Calu3 (cell line): ENCODE measurements at places on chromosomes 3 and 15. TPM values are rescaled to one million over a fixed set of nuclear protein-coding genes. Genes with fewer than 3 reads are reported as not detected.

DNA sequence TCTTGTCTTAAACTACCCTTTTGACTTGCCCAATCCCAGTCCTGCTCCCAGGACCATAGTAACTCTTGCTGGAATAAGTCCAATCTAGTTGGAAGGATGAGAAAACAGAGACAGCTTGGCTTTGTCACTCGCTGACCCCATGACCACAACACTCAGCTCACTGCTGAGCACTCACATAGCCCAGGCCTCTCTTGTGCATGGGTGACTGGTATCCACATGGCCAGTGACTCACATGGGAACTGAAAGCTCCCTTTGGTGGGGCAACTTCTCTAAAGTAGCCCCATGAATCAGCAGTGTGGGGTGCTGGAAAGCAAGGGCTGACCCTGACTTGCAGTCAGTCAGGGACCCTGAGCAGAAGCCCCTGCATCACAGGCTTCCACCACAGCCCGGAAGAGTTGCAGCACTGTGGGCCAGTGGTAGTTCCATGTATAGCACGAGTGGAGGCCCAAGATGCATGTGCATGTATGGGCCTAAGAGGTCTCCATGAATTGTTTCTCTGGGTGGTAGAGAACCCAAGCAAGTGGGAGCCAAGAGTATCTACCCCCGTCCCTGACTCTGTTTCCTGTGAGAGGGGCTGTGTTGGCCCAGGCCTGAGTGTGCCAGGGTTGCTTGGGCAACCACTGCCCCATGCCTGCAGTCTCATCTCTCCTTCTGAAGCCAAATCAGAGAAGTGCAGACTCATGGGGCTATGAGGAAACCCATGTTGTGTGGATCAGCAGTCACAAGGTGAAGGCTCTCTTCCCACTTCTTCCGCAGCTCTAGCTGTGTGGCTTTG lies 62.1 kb upstream of the XCR1 start:
- H3K27ac ChIP-seq: no peak overlapping the region
- H3K36me3 ChIP-seq: no peaks in the 10 kb centered on the region
- no peaks in the 10 kb centered on the region for H3K27me3 ChIP-seq

- no peak overlapping the region for H3K4me3 ChIP-seq
- H3K36me3 ChIP-seq: peaks cover 6% of the 10 kb centered on the region
- H3K27me3 ChIP-seq: peaks cover 75% of the 10 kb centered on the region
- no peak for DNase-seq
Measured at GRCh38 chr3:195011231-195011834, 259.6 kb downstream of the XXYLT1 start.

The TNNC1 gene
- total RNA-seq: 25.5 and 26.5 TPM in 2 replicates

The PATL2 gene
- total RNA-seq: 1.7 and 3.8 TPM in 2 replicates

DNA sequence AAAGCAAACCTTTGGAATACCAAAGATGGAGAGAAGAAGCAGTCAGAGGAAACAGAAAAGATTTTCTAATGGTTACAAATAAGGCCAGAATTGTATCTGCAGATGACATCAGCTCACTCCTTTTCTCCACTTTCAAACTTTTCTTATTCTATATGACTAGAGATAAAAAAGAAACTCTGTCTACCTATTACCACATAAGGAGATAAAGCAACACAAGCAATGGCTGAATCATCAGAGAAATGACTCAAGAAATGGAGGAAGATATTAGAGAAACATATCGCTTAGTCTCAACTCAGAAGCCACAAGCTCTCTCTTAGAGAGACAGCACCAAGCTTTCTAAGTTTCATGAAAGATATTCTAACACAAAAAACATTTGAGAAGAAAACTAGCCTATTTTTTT lies 784.0 kb downstream of the ZPLD1 start:
- DNase-seq: no peak
- H3K4me3 ChIP-seq: no peak overlapping the region
- no peaks in the 10 kb centered on the region for H3K36me3 ChIP-seq
- no peaks in the 10 kb centered on the region for H3K27me3 ChIP-seq

DNA sequence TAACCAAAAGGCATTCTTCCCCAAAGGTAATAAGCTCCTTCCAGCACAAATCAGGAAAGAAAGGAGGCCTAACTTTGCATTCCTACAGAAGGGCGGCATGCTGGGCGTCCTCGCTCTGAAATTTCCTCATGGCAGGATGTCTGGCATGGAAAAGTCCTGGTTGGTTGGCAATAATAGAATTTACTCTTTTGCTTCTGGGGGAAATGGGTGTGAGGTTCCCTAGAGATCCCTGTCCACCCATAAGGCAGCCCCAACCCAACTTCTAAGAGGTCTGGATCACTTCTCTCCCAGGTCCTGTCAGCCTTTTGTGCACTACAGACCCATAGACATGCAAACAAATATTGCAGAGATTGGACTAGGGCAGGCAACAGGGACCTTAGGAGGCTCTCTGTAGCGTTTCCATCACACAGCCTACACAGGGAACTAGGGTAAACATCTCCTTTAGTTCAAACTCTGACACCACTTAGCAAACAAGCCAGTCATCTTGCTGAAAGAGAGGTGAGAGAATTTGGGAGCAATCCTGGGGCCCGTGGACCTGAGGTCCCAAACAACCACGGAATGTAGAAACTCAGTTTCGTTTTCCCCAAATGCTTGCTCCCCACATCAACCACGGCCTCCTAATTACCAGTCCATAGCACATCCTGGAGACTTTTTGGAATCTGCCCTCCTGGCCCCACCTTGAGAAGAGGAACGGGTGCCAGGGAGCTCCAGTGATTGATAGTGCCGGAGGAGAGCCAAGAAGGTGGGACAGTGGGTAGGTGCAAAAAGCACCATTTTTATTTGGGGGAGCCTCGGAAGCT lies 2.1 kb downstream of the ZIC4 start:
- no peak overlapping the region for H3K27ac ChIP-seq
- H3K4me3 ChIP-seq: no peak overlapping the region
- peaks cover 2% of the 10 kb centered on the region for H3K36me3 ChIP-seq

DNA sequence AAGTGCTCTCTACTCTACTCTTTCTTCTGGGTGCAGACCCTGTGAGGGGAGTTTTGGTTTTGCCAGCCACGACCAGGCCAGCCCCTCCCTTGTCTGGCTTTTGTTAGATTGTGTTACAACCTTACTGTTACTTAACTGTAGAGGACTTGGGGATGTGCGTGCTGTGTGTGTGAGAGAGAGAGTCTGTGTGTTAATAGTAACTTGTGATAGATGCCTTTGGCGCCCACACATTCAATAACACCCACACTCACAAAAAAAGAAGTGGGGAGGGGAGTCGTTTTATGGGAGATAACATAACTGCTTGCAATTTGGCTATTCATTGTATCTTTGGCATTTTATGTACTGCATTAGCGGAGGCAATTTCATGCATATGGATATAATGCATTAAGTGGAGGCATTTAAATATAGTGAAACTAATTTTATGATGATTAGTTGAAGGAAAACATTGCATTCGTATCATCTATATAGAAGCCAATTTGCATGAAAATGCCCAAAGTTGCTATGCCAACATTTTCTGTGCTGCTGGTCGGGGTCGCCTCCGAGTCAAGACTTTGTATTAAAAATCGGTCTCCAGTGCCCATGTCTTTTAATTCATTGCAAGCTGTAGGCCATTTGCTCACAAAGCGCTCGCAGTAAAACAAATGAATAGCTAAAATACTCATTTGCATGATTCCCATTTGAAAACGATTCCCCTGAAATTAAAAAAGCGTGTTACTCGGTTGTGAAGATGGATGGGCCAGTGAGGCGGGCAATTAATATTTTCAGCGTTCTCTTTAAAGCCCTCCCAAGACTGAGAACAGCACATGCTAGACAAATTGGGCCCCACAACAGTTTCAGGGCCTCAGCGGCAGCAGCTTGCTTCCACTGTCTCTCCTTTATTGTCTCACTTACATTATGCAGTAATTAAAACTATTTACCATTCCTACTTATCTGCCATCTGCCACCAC lies 158.5 kb upstream of the SMAD3 start:
- no peaks in the 10 kb centered on the region for H3K36me3 ChIP-seq
- peaks cover 8% of the 10 kb centered on the region for H3K4me1 ChIP-seq
- no peak for DNase-seq
- H3K27me3 ChIP-seq: no peaks in the 10 kb centered on the region

DNA sequence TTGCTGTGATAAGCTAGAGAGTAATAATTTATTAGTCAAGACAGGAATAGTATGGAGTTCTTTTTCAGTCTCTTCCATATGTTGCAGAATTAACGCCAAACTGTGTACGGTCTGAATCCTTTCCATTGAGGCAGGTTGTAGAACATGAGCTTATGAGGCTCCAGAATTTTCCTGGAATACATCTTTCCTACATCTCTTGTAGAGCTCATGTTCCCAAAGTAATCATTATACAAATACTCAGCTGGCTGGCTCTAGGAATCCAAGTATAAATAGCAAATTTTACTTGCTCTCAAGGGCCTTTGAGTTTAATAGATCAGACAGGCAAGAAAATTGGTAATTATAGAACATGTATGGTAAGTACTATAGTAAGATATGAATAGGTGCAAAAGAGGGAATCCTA lies 419.4 kb downstream of the RBMS3 start:
- no peak overlapping the region for H3K4me3 ChIP-seq
- H3K4me1 ChIP-seq: peaks cover 14% of the 10 kb centered on the region
- peaks cover 3% of the 10 kb centered on the region for H3K36me3 ChIP-seq
- no peaks in the 10 kb centered on the region for H3K27me3 ChIP-seq
- no peak for DNase-seq

GRCh38 chr3:111210003-111210711 lies 138.5 kb downstream of the NECTIN3 start:
- H3K27me3 ChIP-seq: no peaks in the 10 kb centered on the region
- H3K36me3 ChIP-seq: no peaks in the 10 kb centered on the region
- DNase-seq: no peak
- no peak overlapping the region for H3K27ac ChIP-seq
- H3K4me3 ChIP-seq: no peak overlapping the region

The PTH1R gene
- not detected in 2 replicates for total RNA-seq

DNA sequence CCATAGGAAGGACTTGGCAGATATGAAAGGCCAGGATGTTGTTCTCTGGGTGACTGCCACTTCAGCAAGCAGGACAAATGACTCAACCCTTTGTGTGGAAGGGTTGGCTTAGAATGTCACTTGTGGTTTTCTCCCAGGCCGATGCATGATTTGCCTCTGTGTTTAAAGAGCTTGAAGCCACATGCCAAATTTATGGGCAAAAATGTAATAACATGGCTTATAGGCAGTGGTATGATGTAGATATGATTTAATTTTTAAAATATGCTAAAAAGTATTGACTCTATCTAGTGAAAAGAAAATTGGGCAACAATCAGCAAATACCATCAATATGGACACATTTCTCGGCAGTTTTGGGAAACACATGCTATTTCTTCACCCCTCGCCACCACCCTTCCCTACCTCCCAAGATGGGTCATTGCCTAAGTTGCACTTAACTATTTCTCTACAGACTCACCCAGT lies 114.6 kb downstream of the CYP19A1 start:
- peak; percentile 26 for DNase-seq
- no peaks in the 10 kb centered on the region for H3K27me3 ChIP-seq
- peaks cover 11% of the 10 kb centered on the region for H3K4me1 ChIP-seq
- no peaks in the 10 kb centered on the region for H3K36me3 ChIP-seq

DNA sequence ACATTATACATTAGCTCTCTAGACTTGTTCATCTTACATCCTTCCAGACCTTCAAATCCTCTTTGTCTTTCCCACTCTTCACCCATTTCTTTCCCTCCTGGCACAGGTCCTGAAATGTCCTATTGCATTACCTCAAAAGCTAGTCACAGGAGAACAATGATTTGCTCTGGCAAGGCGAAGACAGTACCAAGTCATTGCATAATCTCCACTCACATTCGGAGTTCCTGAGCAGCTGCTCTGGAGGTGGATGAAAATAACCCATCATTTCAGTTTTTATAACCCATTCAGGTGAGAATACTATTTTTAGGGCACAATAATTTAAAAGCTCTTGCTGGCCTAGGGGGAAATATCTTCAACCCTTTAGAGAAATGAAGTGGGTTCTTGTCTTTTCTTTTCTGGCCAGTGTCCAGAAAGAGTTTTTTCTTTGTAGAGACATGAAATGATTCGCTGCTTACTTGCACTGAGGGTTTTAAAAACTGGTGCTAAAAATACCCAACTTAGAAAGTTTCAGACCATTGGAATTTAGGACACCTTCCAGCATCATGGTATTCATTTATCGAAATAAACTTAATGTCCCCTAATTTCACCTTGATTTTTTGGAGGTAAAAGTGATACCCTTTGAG lies 23.4 kb upstream of the DYNC1LI1 start:
- H3K4me1 ChIP-seq: no peaks in the 10 kb centered on the region
- H3K27ac ChIP-seq: no peak overlapping the region
- no peaks in the 10 kb centered on the region for H3K36me3 ChIP-seq
- peaks cover 57% of the 10 kb centered on the region for H3K27me3 ChIP-seq
- H3K4me3 ChIP-seq: no peak overlapping the region

The LRTM1 gene
- total RNA-seq: not detected in 2 replicates

The PIK3CB gene
- total RNA-seq: 52.6 and 59.3 TPM in 2 replicates

DNA sequence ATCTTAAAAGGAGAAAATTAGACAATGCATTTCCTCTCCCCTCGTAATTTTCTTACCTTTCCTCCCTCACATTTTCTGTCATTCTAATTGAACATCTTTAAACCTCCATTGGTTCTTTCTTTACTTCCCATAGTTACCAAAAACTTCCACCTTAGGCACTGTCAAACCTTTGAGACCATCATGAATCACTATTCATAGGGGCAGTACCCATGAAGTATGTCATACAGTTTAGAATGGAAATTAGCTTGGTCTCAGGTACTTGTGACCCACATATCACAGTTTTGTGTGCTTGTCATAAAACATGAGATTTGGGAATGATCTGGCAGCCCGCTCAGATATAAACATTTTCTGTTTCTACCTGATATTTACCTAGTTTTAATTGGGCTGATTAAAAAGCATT lies 50.1 kb downstream of the KCNMB3 start:
- H3K27me3 ChIP-seq: no peaks in the 10 kb centered on the region
- no peak overlapping the region for H3K4me3 ChIP-seq
- peaks cover 6% of the 10 kb centered on the region for H3K36me3 ChIP-seq
- H3K27ac ChIP-seq: no peak overlapping the region
- H3K4me1 ChIP-seq: no peaks in the 10 kb centered on the region

The ZDHHC23 gene
- total RNA-seq: 17.8 and 22.0 TPM in 2 replicates

GRCh38 chr3:170154569-170155143 lies 26.9 kb downstream of the PHC3 start:
- peaks cover 30% of the 10 kb centered on the region for H3K36me3 ChIP-seq
- no peak for DNase-seq
- peak overlapping the region; percentile 37 for H3K27ac ChIP-seq
- peaks cover 26% of the 10 kb centered on the region for H3K4me1 ChIP-seq

DNA sequence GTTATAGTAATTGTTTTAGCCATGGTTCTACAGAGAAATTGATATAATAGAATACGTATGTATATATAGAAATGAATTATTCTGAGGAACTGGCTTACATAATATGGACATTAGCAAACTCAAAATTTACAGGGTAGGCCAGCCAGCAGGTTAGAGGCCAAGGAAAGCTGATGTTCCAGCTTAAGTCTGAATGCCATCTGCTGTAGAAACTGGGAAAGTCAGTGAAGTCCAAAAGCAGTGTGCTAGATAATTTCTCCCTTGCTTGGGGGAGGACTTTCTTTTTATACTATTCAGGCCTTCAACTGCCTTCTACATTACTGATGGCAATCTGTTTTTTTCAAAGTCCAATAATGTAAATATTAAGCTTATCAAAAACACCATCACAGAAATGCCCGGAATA lies 1174.7 kb downstream of the ZPLD1 start:
- no peak for DNase-seq
- no peaks in the 10 kb centered on the region for H3K36me3 ChIP-seq
- H3K27me3 ChIP-seq: no peaks in the 10 kb centered on the region
- H3K27ac ChIP-seq: no peak overlapping the region
- no peaks in the 10 kb centered on the region for H3K4me1 ChIP-seq

The WDR72 gene
- total RNA-seq: 3.7 and 3.9 TPM in 2 replicates

The IGF2BP2 gene
- 150 and 156 TPM in 2 replicates for total RNA-seq

GRCh38 chr15:80977627-80978036 lies 12.0 kb downstream of the MESD start:
- peaks cover 31% of the 10 kb centered on the region for H3K4me1 ChIP-seq
- peak overlapping the region; percentile 72 for H3K27ac ChIP-seq
- H3K36me3 ChIP-seq: peaks cover 33% of the 10 kb centered on the region
- no peak overlapping the region for H3K4me3 ChIP-seq
